ENCODE measurements at places on chromosomes 5 and 9.

- peak; percentile 4 for DNase-seq
Observed at GRCh38 chr5:152560512-152561137, 155.5 kb upstream of the NMUR2 start.

DNA sequence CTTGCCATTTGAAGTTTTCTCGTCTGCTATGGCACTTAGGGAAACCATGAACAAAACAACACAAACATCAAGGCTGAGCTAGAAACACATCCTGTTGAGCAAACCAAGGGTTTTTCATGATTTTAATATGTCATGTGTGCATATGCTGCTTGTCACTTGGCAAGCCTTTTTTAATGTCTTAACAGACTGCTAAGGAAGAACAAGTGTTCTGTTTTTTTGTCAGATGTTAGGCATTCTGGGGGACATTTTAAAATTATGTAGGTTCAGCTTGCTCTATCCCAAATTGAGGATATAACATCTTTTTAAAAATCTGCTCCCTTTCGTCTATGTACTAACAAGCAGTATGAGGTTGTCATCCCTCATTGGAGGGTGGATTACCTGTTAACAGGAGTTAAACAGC, 150.3 kb downstream of the HTR1A start:
- no peak for DNase-seq

- no peak for DNase-seq
Observed at GRCh38 chr9:121929893-121930875, 162.9 kb downstream of the TTLL11 start.

- no peak for DNase-seq
Observed at GRCh38 chr9:136024696-136025316, 63.6 kb upstream of the UBAC1 start.

GRCh38 chr5:2549354-2549753, 202.1 kb downstream of the IRX2 start:
- no peak for DNase-seq

- no peak for DNase-seq
Observed at GRCh38 chr9:13791816-13792215, 512.3 kb upstream of the MPDZ start.

GRCh38 chr5:68376935-68377334, 161.4 kb downstream of the PIK3R1 start:
- DNase-seq: no peak

GRCh38 chr9:115524453-115525059, 406.6 kb upstream of the TNC start:
- peak; percentile 14 for DNase-seq

- peak; percentile 7 for DNase-seq
Observed at GRCh38 chr5:108148715-108149139, 233.2 kb downstream of the FBXL17 start.

- no peak for DNase-seq
Observed at GRCh38 chr5:94802450-94802849, 184.0 kb downstream of the SLF1 start.

- DNase-seq: no peak
Observed at GRCh38 chr9:81610740-81611107, 78.6 kb downstream of the TLE1 start.

- DNase-seq: peak; percentile 23
Observed at GRCh38 chr5:146042628-146043279, 62.6 kb downstream of the PLAC8L1 start.

DNA sequence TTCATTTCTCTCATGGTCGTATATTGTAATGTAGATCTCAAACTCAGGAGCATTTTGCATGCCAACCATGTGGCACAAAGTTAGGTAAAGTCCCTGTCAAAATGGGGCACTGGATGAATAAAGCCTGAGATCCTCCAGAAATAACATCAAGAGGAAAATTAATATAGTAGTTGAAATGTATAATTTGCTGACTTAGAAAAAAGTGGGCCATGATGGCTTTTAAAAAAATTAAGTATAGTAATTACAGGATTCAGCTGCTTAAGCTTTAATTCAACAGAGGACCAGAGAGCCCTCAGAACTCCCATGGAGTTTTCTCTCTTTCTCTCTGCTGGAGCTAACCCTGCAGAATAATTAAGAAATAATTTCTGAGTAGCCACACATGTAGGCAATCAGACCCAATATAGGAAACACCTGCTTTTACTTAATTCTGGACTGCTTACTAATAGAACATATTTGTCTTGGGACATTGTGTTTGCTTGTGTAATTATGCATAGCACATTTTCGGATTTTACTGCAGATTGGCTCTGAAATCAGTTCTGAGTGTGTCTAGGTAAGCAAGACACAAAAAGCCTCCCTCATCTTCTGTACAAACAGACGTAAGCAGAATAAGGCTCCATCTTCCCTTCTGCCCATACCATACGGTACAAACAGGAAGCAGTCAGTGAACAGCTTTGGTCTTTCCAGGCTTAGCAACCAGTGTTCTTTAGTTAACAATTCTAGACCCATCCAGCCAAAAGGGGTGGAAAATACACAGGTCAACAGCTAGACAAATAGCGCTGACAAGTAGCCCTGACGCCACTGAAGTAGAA, 26.5 kb upstream of the PCSK1 start:
- no peak for DNase-seq

DNA sequence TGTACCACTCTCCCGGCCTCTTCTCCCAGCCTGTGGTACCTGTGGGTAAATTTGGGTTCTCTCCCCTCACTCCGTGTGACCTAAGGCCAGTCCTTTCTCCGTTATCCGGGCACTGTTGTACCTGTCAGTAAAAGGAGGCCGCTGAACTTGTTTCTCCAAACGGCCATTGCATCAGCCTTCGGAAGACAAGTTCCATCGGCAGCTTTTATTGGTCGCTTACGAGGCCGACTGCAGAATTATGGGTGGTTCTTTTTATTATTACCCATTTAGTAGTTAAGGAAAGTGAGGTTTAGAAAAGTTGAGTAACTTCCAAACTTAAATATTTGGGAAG, 558 bp downstream of the GRPEL2 start:
- no peak for DNase-seq

- DNase-seq: no peak
Observed at GRCh38 chr9:129569502-129570449, 51.1 kb downstream of the C9orf50 start.

DNA sequence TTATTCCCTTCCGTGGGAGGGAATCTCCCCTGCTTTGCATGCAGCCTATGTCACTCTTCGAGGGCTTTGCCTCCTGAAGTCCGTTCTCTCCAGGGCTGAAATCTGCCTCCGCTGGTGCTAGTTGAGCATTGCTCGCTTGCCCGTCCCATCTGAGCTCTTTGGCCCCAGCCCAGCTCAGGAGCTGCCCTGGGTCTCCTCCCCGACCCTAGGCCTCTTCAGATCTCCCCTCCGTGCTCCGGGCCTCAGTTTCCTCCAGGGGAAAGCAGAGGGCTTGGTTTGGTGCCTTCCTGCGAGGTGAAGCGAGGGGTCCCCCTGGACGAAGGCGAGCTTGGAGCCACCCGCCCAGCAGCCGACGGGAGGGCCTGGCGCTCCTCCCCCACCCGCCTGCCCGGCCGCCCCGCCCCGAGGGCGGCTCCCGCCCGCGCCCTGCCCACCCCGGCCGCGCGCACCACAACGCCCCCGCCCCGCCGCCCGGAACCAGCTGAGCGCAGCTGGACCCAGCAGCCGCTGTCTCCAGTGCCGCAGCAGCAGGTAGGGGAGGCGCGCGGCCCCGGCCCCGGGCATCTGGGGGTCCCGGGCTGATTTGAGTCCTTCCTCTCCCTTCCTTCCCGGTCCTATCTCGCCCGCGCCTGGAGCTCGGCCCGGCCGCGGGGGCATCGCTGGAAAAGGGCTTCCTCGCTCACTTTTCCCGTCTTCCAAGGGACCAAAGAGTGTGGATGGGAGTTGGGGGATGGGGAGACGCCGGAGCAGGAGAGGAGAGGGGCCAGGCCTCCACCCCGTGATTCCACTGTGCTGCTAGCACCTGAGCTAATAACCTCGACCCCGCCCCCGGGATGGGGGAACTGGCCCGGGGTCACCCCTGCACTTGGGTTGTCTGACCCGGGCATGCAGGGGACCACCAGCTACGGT, at the start of gene GSN:
GSN (plus strand) TSS at position 474 of the 909 bp plus-strand sequence. CDS start 33,810 bp downstream, outside the sequence.
- DNase-seq: no peak

GRCh38 chr9:130042406-130042884, 544 bp downstream of the FNBP1 start:
- DNase-seq: no peak

DNA sequence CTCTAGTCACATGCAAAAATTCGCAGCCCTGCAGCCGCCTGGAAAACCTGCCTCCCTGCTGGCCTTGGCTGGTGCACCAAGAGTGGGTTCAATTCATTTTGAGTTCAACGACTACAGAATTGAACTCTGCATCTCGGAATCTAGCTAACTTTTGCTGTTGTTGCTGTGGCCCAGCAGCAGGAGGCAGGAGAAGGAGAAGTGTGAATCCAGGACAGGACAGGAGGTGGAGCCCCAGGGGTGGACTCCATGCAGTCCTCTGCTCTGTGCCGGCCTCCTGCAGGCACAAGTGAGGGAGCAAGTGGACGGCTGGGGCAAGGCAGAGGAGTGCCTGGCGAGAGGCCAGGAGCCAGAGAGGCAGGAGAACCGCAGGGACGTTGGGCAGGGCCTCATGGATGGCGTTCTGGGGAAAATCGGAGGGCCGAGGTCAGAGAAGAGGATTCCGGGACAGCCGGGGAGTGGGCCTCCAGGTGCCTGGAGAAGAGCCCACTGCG, 214.2 kb downstream of the FANCC start:
- no peak for DNase-seq

- DNase-seq: no peak
Observed at GRCh38 chr5:99089822-99090549, 161.2 kb upstream of the CHD1 start.

GRCh38 chr5:97022898-97023297, 87.0 kb downstream of the LNPEP start:
- DNase-seq: no peak

DNA sequence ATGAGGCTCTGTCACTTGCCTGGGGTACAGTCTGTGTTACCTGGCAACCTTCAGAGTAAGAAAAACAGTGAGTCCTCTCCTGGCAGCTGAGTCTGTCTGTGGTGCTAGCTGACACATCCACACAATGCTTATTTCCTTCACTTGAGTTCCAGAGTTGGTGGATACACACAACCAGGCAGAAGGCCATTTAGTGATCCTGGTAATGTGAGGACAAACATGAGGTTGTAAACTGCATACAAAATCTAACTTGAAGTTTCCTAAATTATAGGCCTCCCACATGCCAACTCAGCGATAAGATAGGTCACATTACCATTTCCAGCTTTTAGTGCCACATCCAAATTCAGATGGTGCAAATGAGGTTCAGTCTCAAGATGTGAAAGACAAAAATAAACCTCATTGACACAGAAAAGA, 125.5 kb downstream of the DCP2 start:
- no peak for DNase-seq

GRCh38 chr5:123422433-123423277, 548 bp downstream of the CEP120 start:
- DNase-seq: no peak

DNA sequence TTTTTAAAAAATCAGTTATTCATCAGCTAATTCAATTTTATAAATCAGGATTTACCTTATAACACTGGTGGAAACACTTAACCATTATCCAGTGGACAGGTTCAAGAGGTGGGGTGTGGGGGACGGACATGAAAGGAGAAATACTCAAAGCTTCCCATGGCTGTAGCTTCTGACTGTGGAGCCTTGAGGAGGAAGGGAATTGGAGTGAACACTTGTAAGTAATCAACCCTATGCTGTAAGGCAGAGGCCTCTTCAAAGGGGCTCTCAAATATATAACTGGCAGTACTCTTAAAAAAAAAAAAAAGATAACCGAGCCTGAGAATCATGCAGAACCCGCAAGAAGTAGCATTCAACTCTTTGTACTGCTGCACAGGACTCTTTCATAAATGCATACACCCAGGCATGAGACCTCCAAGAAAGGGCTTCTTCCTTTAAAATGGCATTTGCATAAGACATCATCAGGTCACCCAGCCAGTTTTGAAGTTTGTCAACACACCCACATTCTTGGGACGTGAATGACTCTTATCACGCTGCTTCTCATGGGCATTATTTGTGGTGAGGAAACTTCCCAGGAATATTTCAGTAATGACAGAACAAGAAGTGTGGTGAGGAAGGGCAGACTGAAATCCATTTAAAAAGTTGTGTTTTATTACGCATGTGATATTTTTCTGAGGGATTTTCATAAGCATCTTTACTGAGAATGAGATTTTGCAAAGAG, 8.1 kb downstream of the OSMR start:
- peak; percentile 80 for DNase-seq

GRCh38 chr5:91318724-91319123, 64.4 kb downstream of the ARRDC3 start:
- DNase-seq: no peak

DNA sequence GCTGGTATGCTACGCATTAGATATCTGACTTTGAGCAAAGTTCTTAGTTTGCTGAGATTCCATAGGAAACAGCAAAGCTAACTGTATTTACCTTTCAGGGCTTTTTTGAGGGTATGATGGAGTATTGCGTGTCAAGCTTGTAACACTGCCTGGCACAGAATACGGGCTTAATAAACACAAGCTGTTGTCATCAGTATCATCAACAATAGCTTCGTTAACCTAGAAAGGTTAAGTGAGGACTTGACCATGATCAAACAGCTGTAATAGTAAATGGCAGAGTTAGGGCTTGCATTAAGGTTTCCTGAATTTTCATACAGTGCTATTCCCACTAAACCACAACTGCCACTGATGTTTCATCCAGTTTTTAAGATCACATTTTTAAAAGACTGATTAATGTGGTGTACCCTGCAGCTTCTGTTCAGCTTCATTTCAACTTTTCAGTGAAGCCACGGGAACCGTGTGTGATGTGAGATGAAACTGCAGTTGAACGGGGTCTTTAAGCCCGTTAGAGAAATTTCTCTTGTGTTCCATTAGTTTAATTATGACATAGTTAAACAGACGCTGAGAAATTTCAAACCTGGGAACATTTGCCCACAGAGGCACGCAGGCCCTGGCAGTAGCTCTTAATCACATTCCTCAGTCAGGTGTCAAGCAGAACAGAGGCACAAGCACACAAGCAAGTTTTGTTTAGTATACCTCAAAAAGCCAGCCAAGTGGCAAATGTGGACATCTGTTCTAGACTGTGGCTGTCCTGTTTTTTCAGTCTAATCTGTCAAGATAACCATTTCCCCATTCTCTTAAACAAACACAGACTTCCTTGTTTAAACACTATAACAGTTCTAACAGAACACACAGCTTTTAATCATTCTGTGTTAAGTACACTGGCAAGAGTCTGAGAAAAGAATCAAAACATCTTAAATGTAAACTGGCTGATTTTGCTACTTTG, 147.1 kb downstream of the ZNF608 start:
- peak; percentile 6 for DNase-seq

DNA sequence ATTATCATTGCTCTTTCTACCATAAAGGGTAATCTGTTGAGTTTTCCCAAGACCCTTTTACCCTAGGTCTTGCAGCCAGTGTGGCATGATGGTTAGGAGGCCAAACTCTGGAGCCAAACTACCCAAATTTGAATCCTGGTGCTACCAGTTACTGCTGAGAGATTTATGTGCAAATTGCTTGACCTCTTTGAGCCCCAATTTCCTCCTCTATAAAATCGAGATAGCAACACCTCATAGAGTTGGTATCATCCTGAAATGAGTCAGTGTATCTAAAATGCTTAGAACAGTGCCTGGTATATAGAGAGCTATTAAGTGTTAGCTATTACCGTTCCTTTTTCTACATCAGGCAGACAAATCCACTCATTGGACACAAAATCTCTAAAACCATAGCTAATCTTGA, 43.0 kb downstream of the ACTBL2 start:
- no peak for DNase-seq

GRCh38 chr9:20200581-20200980, 411.7 kb upstream of the SLC24A2 start:
- no peak for DNase-seq
